ENCODE measurements at places on chromosomes 3 and 15.

- no peaks in the 10 kb centered on the region for H3K36me3 ChIP-seq
- no peak for DNase-seq
- H3K4me1 ChIP-seq, result peaks cover 22% of the 10 kb centered on the region
- no peak overlapping the region for H3K4me3 ChIP-seq
- no peak overlapping the region for H3K27ac ChIP-seq
- no peaks in the 10 kb centered on the region for H3K27me3 ChIP-seq
Measured at GRCh38 chr3:32856355-32856889, 38.6 kb downstream of the TRIM71 start.

DNA sequence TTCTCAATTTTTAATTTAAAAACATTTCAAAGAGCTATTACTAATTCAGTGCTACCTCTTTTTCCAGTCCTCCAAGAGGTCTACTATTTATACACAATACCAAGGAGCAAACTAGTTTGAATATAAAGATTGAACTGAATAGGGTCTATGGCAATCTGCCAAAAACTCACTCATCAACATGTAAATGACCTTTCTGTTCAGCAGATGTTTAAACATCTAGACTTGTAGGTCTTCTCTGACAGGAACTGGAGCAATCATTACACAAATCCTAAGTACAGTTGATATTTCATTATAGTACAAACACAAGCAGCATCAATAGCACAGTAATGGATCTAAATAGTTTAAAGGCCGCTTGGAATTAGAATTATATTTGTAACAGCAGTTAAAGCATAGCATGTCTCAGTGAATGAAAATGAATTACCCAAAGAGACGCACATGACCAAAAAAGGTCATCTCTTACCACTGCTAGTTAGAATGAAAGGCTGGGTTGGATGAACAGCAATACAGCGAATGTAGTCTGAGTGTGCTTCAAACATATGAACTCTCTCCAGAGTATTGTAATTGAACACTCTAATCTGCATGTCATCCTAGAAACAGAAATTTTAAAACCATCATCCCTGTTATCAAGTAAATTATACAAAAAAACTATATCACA is 10.7 kb downstream of the COPB2 start:
- no peaks in the 10 kb centered on the region for H3K27me3 ChIP-seq
- no peaks in the 10 kb centered on the region for H3K4me1 ChIP-seq
- peaks cover 4% of the 10 kb centered on the region for H3K36me3 ChIP-seq

DNA sequence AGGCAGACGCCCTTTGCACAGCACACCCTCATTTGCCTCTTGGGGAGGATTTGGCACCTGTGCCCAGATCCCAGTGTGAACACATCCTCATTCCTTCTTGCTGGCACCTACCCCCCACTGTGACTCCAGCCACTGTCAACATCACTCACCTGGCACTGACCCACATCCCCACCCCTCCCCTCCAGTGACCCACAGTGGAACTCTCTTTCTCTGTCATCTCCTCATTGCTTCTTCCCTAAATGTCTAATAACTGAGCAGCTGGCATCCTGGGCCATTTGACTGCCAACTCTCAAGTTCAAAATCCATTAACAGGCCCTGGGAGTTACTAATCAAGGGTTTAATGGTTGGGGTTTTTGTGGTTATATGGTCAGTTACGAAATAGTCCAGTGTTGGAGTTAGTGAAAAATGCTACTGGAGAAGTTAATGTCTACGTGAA is 14.4 kb downstream of the SNAPC5 start:
- peaks cover 3% of the 10 kb centered on the region for H3K4me1 ChIP-seq
- H3K27ac ChIP-seq, result no peak overlapping the region
- peaks cover 7% of the 10 kb centered on the region for H3K36me3 ChIP-seq
- H3K27me3 ChIP-seq, result no peaks in the 10 kb centered on the region
- no peak for DNase-seq
- no peak overlapping the region for H3K4me3 ChIP-seq

DNA sequence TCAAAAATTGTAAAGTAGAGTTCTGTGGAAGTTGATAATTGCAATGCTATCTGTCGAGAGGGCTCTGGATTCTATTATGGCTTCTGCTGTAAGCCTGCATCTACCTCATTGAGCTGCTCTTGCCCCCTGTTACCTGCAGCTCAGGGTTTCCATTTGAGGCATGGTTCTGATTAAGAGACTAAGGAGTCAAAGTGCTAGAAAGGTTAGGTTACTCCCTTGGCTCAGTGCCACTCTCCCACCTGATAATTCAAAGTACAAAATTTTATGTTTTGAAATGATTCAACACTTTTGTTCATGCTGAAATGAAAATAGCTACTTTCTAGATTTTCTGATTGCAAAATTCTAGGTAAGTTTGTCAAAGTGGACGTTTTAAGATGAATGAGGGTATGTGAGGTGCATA is 220.5 kb upstream of the SATB1 start:
- H3K4me1 ChIP-seq, result no peaks in the 10 kb centered on the region
- no peak for DNase-seq
- H3K27me3 ChIP-seq, result no peaks in the 10 kb centered on the region
- H3K4me3 ChIP-seq, result no peak overlapping the region
- H3K36me3 ChIP-seq, result no peaks in the 10 kb centered on the region

- H3K36me3 ChIP-seq, result no peaks in the 10 kb centered on the region
- H3K4me1 ChIP-seq, result no peaks in the 10 kb centered on the region
- no peak overlapping the region for H3K27ac ChIP-seq
- no peak for DNase-seq
- H3K4me3 ChIP-seq, result no peak overlapping the region
Measured at GRCh38 chr3:45909542-45909941, 23.2 kb downstream of the CCR9 start.

DNA sequence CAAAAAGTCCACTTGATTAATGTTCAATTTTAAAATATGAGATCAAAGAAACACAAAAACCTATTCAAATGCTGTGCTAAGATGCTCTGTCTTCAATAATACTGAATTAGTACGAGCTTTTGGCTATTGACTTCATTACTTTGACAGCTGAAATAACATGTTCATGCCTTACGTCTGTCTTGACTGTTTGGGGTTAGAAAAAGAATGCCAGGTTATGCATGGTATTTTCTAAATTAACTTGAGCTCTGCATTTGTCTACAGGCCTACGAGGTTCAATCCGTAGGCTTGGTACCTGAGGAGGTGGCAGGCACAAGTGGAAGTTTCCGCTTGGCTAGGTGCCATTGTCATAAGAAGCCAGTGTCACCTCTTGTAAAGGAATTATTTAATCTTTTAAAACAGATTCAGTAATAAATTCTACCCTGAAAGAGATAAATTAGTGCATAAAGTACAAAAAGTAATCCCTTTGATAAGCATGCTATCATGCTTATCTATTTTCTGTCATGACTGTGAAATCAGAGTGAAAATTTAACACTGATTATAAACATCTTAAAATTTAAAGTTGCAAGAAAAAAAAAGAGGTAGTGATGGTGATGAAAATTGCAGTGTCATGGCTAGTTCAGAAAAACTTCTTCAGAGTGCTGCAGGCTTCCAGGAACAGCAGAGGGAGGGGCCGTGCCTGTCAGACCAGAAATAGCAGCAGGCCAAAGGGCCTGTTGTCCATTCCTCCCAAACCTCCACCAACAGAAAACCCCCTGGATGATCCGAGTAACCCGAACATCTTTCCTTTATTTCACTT is 115.7 kb downstream of the ARRDC4 start:
- no peaks in the 10 kb centered on the region for H3K4me1 ChIP-seq
- no peaks in the 10 kb centered on the region for H3K27me3 ChIP-seq
- H3K4me3 ChIP-seq, result no peak overlapping the region

DNA sequence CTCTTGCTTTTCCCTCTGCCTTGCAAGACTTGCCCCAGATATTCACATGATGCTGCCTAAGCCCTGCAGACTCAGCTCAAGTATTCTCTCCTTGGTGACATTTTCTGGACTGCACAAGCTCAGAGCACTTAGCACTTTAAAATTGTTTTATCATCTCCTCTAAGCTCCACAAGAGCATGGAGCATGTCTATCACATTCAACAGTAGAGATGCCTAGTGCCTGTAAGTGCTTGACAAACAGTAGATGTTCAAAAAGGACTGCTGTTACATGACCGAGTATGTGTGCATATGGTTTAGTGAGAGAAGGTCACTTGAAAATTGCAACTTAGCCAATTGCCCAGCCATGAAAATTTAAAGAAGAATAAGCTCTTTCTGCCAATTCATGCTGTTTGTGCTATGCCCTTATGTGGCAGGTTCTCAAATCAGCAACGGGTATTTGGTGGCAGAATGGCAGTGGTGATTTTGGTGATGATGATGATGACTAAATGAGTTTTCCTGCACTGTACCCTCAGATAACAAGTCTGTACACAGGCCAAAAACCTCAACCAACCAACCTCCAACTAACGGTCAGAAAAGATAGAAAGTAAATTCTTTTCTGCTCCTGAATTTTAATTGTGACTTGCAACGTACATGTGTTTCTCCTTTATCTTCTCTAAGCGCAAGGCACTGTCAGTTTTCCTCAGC is 647.2 kb upstream of the UBE2E2 start:
- DNase-seq, result no peak
- no peak overlapping the region for H3K4me3 ChIP-seq
- H3K4me1 ChIP-seq, result no peaks in the 10 kb centered on the region

GRCh38 chr3:16311960-16312451 is 47.0 kb downstream of the OXNAD1 start:
- H3K36me3 ChIP-seq, result no peaks in the 10 kb centered on the region
- no peaks in the 10 kb centered on the region for H3K4me1 ChIP-seq
- no peak overlapping the region for H3K27ac ChIP-seq

DNA sequence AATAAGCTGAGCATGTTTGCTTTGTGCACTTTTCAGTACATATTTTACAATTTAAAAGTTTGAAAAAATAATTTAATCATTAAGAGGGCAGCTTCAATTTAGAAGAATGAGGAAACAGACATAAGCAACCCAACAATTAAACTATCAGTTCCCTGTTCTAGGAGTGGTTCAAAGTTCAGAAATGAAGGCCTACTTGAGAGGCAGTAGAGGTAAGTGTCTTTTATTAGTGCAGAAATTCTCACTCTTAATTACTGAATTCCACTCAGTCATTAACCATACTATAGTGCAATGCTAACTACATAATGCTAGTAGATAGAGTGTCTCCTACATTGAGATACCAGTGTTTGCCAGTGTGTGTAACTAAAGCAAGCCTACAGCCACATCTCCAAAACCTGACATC is 73.1 kb downstream of the TNIK start:
- H3K36me3 ChIP-seq, result no peaks in the 10 kb centered on the region
- H3K27ac ChIP-seq, result no peak overlapping the region
- no peak overlapping the region for H3K4me3 ChIP-seq
- no peak for DNase-seq
- H3K27me3 ChIP-seq, result no peaks in the 10 kb centered on the region

- H3K27me3 ChIP-seq, result no peaks in the 10 kb centered on the region
- no peak for DNase-seq
- H3K36me3 ChIP-seq, result no peaks in the 10 kb centered on the region
- H3K4me1 ChIP-seq, result peaks cover 2% of the 10 kb centered on the region
- no peak overlapping the region for H3K27ac ChIP-seq
Measured at GRCh38 chr3:98734735-98735134, 28.4 kb upstream of the ST3GAL6 start.

DNA sequence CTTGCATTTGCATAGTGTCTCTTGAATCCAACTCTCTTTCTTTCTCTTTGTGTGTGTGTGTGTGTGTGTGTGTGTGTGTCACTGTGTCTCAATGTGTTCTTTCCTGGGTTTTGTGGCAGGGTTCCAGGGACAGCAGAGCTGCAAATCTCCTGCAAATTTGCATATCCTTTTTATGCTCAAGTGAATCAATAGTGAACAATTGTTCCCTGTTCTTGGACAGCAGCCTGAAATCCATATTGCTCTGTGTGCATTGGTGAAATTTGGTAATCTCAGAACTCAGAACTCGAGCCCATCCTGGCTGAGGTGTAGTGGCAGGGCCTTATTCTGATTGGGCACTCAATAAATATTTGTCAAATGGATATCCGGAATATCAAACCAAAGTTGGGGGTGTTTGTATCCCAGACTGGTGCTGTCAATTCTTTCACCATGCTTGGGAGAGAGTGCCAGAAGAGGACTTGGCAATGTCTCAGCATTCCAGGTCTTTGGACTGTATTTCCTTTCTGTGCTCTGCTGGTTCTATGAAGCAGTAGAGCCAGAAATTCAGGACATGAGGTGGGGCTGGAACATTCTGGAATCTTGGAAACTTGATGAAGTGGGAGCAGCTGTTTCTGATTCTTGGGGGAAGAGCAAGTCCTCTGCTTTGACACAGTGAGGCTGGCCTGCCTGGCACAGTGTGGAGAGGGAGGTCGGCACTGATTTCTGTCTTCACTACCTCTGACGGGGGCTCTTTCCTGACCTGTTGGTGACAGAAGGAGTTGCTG is 380.6 kb upstream of the C2CD4B start:
- peaks cover 7% of the 10 kb centered on the region for H3K4me1 ChIP-seq
- H3K4me3 ChIP-seq, result no peak overlapping the region
- no peak overlapping the region for H3K27ac ChIP-seq
- H3K36me3 ChIP-seq, result no peaks in the 10 kb centered on the region
- H3K27me3 ChIP-seq, result no peaks in the 10 kb centered on the region
- DNase-seq, result no peak

DNA sequence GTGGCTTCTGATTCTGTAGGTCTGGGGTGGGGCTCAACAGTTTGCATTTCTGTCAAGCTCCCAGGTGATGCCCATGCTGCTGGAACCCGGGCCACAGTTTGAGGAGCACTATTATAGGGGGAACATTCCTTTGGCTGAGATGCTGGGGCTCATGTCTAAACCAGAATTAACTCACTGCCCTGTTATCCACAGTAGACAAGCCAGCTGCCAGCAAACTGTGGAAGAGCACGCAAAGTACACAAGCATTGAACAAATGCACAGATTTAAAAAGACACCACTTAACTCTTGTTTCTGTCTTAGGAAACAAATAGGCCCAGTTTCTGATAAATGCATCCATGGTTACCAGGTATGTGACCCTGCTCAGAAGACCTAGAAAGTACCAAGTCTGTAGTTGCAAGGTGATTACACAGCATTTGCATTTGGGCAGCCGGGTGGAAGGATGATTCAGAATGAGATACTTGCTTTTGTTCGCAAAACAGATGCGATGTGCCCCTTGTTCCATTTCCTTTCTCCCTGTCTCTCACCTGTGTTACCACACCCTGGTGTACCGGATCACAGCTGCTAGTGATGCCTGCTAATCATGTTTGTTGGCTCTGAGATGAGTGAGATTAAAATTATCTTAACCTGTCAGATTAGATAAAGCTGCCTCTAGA is 12.4 kb downstream of the GYG1 start:
- no peak overlapping the region for H3K4me3 ChIP-seq
- no peaks in the 10 kb centered on the region for H3K27me3 ChIP-seq
- DNase-seq, result peak; percentile 70
- no peak overlapping the region for H3K27ac ChIP-seq

- no peak overlapping the region for H3K4me3 ChIP-seq
- H3K27ac ChIP-seq, result no peak overlapping the region
- no peaks in the 10 kb centered on the region for H3K36me3 ChIP-seq
- DNase-seq, result no peak
Measured at GRCh38 chr3:41127414-41127813, 71.9 kb upstream of the CTNNB1 start.

- no peak overlapping the region for H3K4me3 ChIP-seq
- no peaks in the 10 kb centered on the region for H3K27me3 ChIP-seq
- H3K27ac ChIP-seq, result no peak overlapping the region
- no peaks in the 10 kb centered on the region for H3K36me3 ChIP-seq
- no peaks in the 10 kb centered on the region for H3K4me1 ChIP-seq
Measured at GRCh38 chr15:39495871-39496840, 84.7 kb upstream of the THBS1 start.

- H3K27me3 ChIP-seq, result no peaks in the 10 kb centered on the region
- H3K4me1 ChIP-seq, result no peaks in the 10 kb centered on the region
- no peak overlapping the region for H3K4me3 ChIP-seq
Measured at GRCh38 chr15:64665179-64665578, 110.2 kb downstream of the RBPMS2 start.
